Stimulated activated CD8-positive, alpha-beta memory T cell treated with anti-CD3 and anti-CD28 coated beads, Interleukin-7, amount 100 ng/mL, for 1 hour (primary cell): ENCODE measurements at places on chromosomes 12 and 14.

GRCh38 chr14:81275305-81276072, 54.7 kb upstream of the GTF2A1 start:
- DNase-seq = no peak

DNA sequence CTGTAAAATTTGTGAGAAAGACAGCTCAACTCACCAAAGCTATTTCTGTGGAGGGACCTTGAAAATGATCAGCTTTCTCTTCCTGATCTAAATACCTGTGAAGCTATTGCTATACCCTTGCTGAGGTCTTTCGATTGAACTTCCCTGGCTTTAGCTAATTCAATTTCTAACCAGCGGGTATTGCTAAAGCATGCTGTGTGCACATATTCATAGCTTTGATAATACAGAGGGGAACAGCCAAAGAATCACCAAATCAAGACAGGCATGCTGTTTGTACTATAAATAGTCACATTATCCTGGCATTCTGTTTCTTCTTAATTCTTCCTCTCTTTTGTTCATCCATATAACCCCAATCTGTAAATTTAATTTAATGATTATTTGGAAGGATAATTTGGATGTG, 233.0 kb downstream of the LRFN5 start:
- DNase-seq = no peak

DNA sequence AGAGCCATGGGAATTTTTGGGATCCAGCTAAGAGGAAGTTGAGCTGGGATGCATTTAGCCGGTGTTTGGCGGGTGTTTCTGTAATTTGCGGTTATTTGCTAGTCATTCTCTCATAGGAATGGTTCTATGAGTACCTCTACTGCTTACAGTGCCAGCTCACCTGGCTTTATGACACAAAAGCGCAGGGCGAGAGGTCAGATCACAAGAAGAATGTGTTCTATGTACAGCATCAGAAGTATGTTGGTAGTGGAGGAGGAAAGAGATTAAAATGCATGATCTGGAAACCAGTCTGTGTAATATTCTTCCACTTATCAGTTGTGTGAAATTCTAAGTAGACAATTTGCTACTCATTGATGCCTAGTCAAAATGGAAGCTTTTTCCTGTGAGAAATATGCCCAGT, 173.3 kb downstream of the ADCK1 start:
- DNase-seq = no peak

DNA sequence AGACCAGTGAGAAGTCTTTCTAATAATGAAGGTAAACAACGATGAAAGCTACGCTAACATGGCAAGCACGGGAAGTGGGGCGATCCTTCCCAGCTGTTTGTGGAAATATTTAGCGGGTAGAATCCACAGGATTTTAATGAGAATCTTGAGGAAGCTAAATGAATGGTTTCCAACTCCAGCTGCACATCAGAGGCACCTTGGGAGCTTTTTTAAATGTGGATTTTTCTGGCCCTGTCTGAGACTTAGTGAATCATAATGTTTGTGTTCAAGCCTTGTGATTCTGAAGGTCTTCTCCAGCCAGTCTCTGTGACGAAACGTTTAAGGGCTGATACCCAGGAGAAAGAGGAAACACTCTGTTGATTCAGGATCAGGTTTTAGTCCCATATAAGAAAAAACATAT, 169.8 kb downstream of the CAPZA3 start:
- no peak for DNase-seq

DNA sequence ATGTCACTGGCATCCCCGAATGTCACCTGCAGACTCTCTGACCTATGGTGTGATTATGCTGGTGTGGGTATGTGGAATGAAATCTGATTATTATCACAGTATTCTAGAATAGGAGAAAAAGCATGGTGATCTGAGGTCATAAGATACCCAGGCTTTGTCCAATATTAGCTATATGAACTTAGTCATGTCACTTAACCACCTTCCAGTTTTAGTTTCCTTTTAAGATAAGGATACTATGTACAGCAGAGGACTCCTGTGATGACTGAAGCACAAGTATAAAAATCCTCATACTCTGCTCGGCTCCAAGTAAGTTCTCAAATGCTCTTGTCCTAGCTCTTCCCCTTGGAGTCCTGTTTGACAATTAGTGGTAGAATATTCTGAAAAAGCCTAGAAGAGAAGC, 2.8 kb downstream of the GNS start:
- no peak for DNase-seq

DNA sequence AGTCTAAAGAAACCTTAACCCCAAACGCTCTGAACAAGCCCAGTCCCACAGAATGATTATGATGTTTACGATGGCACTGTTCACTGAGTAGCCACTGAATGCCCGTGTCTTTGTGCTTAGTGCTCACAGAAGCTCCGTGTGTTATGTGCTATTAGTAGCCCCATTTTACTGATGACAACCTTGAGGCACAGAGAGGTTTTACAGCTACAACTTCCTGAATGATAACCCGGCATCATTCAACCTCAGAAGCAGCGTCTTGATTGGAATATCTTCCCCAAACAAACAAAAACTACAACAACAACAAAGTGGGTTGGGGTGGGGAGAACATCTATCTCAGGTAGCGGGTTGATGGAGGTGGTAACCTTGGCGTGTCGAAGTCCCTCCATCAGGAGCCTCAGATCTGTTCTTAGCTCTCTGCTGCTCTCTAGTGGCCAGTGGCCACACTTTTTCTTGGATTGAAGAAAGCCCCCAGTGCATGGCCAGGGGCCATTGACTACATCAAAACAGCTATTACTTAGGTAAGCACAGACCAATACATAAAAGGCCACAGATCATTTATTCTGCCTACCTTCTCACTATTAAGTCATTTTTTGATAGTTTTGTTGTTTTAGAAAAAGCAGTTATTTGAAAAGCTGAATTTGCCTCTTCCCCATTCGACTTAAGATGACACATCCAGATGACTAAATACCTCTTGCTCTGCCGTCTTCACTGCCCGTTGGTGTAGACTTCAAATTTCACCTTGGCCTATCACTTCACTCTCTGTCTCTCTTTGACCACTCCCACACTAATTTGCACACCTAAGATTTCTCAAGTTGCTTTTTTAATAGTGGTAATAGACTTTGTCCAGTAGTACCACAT, 376.9 kb downstream of the GALC start:
- no peak for DNase-seq

GRCh38 chr12:1252758-1253157, 261.7 kb downstream of the ERC1 start:
- DNase-seq = no peak

- DNase-seq = no peak
Observed at GRCh38 chr14:59398841-59399240, 66.3 kb downstream of the GPR135 start.

GRCh38 chr12:4275016-4275869, 1.7 kb downstream of the CCND2 start:
- no peak for DNase-seq

DNA sequence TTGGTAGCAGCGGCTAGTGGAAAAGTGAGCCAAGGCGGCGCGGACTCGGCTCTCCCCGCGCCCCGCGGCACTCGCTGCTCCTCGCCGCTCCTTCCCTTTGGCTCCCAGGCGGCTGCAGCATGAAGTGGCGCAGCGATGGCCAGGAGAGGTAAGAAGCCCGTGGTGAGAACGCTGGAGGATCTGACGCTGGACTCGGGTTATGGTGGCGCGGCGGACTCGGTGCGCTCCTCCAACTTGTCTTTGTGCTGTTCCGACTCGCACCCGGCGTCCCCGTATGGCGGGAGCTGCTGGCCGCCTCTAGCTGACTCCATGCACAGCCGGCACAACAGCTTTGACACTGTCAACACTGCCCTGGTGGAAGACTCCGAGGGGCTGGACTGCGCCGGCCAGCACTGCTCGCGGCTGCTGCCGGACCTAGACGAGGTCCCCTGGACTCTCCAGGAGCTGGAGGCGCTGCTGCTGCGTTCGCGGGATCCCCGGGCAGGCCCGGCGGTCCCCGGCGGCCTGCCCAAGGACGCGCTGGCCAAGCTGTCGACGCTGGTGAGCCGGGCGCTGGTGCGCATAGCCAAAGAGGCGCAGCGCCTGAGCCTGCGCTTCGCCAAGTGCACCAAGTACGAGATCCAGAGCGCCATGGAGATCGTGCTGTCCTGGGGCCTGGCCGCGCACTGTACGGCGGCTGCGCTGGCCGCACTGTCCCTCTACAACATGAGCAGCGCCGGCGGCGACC, 225.6 kb upstream of the CRY1 start:
- DNase-seq = no peak

DNA sequence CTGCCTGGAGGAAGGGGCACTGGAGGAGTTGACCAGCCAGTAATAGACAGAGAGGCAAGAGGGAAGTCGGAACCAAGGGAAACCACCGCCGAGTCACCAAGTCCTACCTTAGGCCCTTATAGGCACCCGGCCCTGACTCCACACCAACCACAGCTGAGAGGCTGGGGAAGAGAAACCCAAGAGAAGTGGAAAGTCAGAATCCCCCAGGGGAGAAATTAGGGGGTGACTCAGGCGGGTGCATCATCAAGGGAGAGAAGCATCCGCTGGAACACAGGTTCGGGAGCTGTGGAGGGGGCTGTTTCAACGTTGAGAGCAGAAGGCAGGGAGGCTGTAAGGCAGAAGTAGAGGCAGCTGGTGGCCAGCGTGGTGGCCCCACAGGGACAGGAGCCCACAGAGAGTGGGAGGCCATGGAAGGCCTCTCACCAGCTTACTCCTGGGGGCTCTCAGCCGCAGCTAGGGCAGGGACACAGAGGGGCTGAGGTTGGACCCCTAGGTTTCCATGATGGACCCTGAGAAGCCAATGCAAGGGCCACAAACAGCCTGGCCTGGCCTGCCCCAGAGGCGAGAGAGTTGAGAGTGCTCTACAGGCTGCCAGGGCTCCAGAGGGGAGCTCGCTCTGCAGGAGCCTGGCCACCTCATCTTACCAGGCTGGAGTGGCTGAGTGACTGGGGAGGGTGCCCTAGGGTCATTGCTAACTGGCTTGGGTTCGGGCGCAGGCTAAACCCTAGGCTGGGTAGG, 1.4 kb upstream of the TRMT61A start:
- DNase-seq = no peak

- DNase-seq = no peak
Observed at GRCh38 chr12:60106214-60106613, 510.4 kb downstream of the SLC16A7 start.

DNA sequence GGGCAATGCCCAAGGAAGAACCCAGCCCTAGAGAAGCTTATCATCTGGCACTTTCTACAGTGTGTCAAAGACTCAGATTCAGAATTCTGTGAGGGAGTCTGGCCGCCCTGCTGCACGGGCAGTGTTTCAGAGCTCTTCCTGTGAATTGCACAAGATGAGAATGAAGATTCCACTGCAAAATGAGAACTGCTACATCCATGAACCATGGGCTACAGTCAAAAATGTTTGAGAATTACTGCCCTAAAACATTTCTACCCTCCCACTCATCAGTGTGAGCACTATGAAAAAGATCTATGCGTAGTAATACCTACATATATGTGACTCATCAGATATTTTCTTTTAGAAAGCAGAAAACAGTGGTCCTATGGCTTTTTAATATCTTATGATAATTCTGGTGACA, 104.0 kb downstream of the STAB2 start:
- no peak for DNase-seq

GRCh38 chr12:113066813-113067400, 10.4 kb downstream of the DTX1 start:
- DNase-seq = no peak

- DNase-seq = no peak
Observed at GRCh38 chr14:57735276-57735675, 130.6 kb downstream of the SLC35F4 start.

- no peak for DNase-seq
Observed at GRCh38 chr14:33679461-33680225, 271.2 kb downstream of the EGLN3 start.

DNA sequence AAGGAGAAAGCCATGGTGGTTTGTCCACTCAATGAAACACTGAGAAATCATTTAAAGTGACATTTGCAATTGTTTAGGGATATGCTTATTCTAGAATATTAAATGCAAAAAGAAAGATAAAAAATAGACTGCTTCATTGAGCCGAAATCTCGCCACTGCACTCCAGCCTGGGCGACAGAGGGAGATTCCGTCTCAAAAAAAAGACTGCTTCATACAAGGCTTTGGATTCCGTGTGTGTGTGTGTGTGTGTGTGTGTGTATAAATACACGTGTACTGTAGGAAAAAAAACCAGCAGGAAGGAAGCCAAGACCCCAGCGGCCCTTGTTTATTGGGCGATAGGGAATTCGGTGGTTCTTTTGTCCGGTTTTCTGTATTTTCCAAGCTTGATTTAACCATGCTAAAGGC, 3.2 kb upstream of the ZNF839 start:
- no peak for DNase-seq

GRCh38 chr12:95059984-95060383, 13.4 kb downstream of the NR2C1 start:
- DNase-seq = no peak

- no peak for DNase-seq
Observed at GRCh38 chr14:81137316-81137715, 83.4 kb downstream of the GTF2A1 start.

DNA sequence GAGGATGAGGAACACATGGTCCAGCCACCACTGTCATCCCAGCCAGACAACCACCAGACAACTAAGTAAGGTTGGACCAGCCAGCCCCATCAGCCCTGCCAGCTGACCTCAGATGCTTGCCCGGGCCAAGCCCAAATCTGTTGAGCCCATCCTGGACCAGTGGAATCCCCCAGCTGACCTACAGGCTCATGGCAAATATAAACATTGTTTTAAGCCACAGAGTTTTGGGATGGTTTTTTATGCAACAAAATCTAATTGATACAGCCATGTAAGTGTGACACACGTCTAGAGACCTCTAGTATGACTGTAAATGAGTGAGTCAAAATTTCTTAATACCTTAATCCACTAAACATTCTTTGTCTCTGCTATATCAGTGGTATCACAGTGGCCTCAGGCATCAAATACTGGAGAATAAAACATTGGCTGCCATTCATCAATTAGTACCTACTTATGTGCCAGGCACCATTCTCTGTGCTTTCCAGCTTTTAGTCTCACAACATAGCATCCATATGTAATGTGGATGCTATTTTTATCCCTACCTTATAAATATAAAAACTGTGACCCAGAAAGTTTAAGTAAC, 24.2 kb upstream of the NT5DC3 start:
- DNase-seq = no peak

DNA sequence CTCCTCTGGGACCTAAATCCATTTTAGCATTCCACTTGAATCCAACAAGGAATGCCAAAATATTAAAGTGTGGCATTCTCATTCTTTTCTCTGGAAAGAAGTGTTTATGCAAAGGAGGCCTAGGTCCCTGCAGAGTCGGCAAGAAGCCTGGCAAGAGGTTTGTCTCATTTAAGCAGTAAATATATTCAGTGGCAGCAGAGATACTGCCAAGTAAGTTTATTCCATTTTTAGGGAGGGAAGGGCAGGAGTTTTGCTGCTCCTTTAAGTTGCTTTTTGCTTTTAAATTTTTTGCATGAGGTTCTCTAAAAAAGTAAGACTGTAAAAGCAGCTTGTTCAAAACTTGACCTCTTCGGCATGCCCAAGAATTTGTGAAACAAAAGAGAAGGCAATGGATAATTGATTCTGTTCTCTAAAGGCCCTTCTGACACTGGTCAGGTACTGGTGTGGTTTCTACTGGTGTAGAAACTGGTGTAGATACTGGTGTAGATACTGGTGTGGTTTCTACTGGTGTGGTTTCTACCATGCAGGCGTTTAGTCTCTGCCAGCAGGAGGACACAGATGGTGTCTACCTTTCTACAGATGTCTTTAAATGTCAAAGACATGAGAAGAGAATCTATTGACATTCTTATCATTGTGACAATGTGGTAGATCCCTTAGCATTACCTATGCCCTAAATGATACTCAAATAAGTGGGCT, 107.3 kb downstream of the SAMD4A start:
- no peak for DNase-seq
